Coronary artery (tissue), 2 donors: ENCODE measurements at places on chromosomes 1 and 21.

DNA sequence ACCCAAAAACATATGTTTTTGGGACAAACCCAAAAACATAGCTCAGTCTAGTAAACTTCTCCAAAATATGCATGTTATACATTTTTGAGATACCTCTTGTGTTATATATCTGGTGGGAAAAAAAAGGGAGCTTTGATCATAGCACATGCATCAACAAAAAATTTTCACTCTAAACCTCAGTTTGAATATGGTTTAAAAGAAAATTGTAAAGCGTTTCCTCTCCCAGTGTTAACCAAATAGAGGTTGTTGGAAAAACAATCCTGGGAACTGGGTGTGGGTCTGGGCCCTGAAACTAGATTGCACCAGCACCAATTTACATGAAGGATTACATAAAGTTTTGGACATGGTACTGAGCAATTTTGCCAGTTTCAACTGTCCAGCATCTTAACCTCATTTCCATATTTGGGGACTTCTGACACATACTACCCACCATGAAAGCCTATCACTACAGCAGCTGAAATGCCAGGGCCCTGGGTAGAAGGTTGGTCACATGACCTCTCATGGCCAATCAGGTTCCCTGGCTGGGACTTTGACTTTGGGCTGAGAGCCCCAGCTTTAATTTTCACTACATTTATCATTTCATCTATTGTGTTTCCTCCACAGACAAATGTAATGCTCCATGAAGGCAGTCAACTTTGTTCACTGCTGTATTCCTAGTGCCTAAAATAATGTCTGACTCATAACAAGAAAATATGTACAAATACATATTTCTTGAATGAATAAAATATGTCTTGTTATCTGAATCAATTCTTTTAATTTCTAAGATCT lies 150.7 kb downstream of the SETD4 start:
- no peak for DNase-seq

- peak; percentile 84 for DNase-seq
Observed at GRCh38 chr1:17125756-17126237, 6.5 kb upstream of the PADI2 start.

GRCh38 chr21:42568866-42569731 lies 55.4 kb downstream of the SLC37A1 start:
- DNase-seq = peak; percentile 67

DNA sequence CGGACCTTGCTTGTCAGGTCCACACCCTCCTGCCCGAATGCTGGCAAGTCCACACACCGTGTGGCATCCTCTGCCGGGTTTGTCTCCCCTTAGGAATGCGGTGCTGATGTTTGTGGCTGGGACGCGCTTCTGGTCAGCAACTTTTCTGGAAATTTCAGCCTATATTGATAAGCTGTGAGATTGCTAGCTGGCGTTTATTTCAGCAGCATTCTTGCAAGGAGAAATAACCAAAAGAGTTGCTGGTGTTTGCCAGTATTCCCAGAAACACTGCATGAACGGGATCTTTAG lies 601 bp downstream of the CEPT1 start:
- DNase-seq = no peak

- no peak for DNase-seq
Observed at GRCh38 chr1:82628887-82629286, 828.2 kb downstream of the ADGRL2 start.

- DNase-seq = no peak
Observed at GRCh38 chr1:210817385-210818275, 316.3 kb downstream of the KCNH1 start.

- DNase-seq = no peak
Observed at GRCh38 chr1:76294482-76295194, 220.1 kb downstream of the ST6GALNAC3 start.

GRCh38 chr1:239816081-239816782 lies 275.5 kb upstream of the FMN2 start:
- DNase-seq = no peak

DNA sequence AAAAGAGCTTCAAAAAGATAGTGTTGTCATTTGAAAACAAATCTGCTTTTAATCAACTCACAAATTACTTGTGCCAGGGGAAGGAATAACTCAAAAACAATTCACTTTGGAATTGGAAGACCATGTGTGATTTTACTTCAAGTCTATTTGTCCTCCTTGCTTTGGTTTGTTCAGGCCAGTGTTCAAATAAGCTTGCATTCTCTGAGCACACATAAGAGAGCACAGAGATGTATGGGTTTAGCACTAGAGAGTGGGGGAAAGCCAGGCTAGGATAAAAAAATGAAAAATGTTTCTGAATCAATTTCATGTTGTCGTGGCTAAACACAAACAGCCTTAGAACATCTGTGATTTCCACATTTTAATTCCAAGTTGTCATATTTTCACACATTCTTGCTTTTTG lies 325.7 kb upstream of the LYPLAL1 start:
- DNase-seq = no peak

DNA sequence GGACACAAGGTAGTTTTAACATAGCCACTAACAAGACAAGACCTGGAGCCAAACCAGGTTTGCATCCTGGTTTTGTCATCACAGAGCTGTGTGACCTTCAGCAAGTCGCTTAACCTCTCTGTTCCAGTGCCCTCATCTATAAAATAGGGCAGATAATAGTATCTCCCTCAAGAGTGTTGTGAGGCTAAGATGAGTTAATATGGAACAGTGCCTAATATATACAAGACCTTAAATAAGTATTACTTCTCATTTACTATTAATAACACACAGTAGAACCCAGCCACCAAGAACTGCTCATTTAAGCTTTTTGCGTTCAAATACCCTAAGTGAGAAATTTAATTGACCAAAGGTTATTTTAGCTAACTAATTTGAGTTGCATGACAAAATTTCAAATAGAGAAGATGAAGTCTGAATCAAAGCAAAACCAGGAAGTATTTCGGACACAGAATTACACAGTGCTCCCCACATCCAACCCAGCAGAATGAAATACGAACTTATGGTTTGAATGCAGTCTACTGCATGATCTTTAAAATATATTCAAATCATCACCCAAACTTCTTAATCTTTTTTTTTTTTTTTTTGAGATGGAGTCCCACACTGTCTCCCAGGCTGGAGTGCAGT lies 123.9 kb upstream of the KRTAP19-8 start:
- DNase-seq = no peak

DNA sequence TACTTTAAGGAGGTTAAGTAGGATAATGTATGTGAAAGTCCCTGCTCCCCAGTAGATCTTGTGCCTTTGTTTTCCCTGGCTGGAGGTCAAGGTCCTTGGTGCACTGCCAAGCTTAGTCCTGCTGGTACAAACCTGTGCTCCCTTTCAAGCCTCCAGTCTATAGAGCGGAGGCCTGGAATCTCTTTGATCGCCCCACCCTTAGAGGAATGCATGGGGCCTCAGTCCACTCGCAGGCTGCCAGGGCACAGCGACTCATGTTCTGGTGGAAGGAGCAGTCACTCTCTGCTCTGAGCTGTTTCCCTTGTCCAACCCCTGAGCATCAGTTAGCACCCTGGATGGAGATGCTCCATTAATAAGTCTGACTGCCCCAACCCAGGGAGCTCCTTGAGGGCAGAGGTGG lies 121.8 kb downstream of the HMGB4 start:
- no peak for DNase-seq

DNA sequence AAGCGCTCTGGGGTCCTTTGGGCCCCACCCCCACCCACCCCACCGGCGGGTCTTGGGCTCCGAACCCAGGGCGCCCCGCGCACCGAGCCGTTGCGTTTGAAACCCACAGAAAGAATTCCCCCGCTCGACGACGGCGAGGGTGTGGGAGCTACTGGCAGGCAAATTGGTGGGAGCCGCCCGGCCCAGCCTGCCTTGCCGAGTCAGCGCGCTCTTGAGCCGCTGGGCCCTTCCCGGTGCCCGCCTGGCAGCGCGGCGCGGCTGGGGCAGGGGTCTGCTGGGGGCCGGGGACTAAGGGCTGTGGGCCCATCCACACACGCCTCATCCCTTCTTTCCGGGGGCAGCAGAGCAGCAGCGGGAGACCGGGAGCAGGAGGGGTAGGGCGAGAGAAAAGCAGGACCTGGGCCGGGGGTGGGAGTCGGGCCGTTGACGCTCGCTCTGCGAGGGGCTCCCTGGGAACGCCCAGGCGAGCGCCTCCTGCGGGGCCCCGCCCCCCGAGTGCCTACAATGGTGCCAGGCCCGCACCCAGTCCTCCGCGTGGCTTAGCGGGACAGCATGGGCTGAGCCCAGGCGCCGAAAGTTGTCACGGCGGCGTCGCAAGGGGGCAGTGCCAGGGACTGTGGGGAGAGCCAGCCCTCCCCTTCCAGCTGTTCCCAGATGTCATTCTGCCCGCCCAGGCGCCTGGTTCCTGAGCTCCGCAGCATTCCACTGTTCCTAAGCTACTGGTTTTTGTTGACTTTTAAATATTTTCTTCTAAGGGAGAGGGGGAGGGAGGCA lies at the start of gene C1orf94:
TSS of gene C1orf94 (plus strand) at position 78 of the 774 bp plus-strand sequence. CDS start 883 bp downstream, outside the sequence.
- no peak for DNase-seq

GRCh38 chr1:156119503-156120209 lies 5.1 kb downstream of the LMNA start:
- DNase-seq = no peak

- DNase-seq = no peak
Observed at GRCh38 chr1:5796028-5796427, 196.2 kb downstream of the NPHP4 start.

DNA sequence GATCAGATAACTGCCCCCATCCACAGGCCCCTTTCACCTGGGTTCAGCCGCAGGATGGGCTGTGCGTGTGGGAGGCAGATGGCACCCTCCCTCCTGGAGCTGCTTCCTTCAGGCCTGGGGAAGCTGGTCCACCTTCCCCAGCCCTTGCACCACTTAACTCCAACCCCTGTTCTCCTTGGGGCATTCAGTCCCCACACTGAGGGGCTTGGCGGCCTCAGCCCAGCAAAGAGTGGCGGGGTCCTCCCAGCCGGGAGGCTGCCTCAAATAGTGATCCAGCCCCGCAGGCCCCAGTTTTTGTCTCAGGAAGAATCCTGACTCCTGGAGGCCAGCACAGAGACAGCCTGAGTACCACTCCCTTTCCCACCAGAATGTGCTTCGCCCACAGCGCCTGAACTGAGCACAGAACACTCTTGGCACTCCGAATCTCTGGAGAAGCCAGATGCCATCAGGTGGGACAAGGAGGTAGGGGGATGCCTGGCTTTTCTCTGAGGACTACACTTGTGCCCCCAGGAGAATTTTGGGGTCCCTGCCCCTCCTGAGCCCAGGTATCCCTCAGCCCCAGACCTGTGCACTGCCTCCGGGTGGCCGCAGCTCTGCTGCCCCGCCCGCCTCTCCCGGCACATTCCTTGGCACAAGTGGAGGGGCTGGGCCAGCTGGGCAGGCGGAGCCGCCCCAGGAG lies 936 bp downstream of the PAQR6 start:
- DNase-seq = no peak

- no peak for DNase-seq
Observed at GRCh38 chr1:179550746-179551682, 24.7 kb downstream of the NPHS2 start.

DNA sequence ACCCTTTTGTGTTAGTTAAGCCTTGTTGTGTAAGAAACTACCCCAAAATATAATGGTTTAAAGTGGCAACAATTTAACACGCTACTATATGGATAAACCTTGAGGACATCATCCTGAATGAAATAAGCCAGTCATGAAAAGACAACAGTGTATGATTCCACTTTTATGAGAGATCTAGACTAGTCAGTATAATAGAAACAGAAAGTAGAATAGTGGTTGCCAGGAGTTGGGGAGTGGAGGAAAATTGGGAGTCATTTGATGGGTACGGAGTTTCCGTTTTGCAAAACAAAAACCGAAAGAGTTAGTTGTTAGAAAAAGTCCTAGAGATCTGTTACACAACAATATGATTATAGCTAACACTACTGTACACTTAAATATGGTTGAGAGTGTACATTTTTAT lies 16.0 kb upstream of the CHIA start:
- DNase-seq = no peak

GRCh38 chr1:205930799-205931281 lies 12.4 kb downstream of the SLC26A9 start:
- no peak for DNase-seq

- DNase-seq = no peak
Observed at GRCh38 chr1:30957560-30958222, 49.1 kb upstream of the SDC3 start.

- no peak for DNase-seq
Observed at GRCh38 chr1:172206256-172206655, 214.2 kb upstream of the C1orf105 start.

GRCh38 chr21:41768437-41769042 lies 1.7 kb upstream of the RIPK4 start:
- DNase-seq = peak; percentile 73

- no peak for DNase-seq
Observed at GRCh38 chr1:32486463-32487113, 21.7 kb downstream of the ZBTB8B start.

- no peak for DNase-seq
Observed at GRCh38 chr1:33361532-33362235, 40.8 kb upstream of the A3GALT2 start.

DNA sequence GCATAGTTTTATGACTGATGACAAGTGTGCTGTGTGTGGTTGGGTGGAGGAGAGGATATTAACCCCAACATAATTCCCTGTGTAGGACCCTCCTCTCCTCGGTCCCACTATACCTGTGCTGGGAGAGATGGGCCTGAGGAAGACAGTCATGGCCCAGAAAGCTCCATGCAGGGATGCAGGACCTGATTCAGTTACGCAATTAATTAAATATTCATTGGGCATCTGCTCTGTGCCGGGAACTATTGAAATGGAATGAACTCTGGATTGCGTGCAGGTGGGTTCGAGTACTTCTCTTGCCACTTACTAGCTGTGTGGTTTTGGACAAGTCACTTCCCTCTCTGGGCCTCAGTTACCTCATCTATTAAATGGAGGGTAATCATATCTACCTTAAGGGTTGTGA lies 74.6 kb downstream of the CD247 start:
- DNase-seq = no peak

GRCh38 chr1:207396168-207396746 lies 57.9 kb upstream of the CR2 start:
- no peak for DNase-seq

DNA sequence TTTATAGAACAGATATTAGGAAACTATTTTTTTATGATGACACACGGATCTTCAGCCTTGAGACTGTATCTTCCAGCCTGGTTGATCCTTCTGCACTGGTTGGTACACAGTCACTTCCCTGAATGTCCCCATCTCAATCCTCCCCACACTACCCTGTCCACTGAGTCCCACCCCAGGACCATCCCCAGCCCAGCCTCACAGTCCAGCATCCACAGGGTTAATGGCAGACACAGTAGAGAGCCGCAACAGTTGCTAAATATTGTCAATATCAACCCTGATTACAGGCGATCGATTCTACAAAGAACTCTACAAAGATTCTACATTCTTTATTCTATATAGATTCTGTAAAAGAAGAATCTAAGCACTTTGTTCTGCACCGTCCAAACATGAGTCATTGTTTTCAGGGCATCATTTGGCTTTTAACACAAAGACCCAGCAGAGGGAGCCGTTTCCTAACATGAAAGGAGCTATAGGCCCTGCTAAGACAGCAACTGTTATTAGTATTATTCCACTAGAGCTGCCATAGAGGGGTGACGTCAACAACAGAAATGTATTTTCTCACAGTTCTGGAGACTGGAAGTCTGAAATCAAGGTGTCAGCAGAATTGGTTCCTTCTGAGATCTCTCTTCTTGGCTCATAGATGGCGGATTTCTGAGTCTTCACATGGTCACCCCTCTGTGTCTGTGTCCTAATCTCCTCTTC lies 30.1 kb upstream of the IFNAR2 start:
- DNase-seq = no peak
